ENCODE measurements at places on chromosomes 16 and 17. TPM values are rescaled to one million over a fixed set of nuclear protein-coding genes. Genes with fewer than 3 reads are reported as not detected.

The VEZF1 gene
- 23.4 TPM for total RNA-seq

The KCNJ12 gene
- 0.08 TPM for total RNA-seq

The ABCA9 gene
- 0.15 TPM for total RNA-seq

The NME4 gene
- total RNA-seq, result 125 TPM

The CCL23 gene
- total RNA-seq, result not detected

The KRT39 gene
- total RNA-seq, result not detected

The RMI2 gene
- 11.7 TPM for total RNA-seq

The GUCY2D gene
- 0.04 TPM for total RNA-seq

The KRT222 gene
- total RNA-seq, result 0.47 TPM

The SHCBP1 gene
- 10.8 TPM for total RNA-seq

The GPR139 gene
- not detected for total RNA-seq

The TERB1 gene
- not detected for total RNA-seq

Data from hair follicular keratinocyte (primary cell).